ENCODE measurements at places on chromosomes 12 and 14.

DNA sequence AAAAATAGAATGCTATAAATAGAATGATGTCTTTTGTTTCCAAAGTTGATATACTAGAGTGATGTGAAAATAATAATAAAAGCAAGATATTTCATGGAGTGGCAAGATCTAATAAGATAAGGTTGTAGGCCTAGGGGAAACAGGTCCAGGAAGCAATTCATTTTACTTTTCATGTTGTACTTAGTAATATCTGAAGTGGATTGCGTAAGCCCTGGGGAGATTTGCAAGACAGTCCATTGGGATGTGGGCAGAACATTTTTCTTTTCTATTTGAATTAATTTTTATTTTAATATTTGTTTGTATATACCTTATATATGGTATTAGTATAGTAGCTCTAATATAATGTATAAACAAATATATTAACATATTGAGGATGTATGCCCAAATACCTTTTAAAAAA lies 7.5 kb downstream of the NUBPL start:
- DNase-seq = no peak

- no peak for DNase-seq
These were observed 386 bp downstream of the HDAC7 start for GRCh38 chr12:47819138-47819895.

GRCh38 chr12:98745578-98746391 lies 100.7 kb downstream of the APAF1 start:
- no peak for DNase-seq

- no peak for DNase-seq
These were observed 215.9 kb downstream of the CHST11 start for GRCh38 chr12:104672501-104673265.

GRCh38 chr14:23439107-23439835 lies 3.8 kb upstream of the MYH7 start:
- no peak for DNase-seq

DNA sequence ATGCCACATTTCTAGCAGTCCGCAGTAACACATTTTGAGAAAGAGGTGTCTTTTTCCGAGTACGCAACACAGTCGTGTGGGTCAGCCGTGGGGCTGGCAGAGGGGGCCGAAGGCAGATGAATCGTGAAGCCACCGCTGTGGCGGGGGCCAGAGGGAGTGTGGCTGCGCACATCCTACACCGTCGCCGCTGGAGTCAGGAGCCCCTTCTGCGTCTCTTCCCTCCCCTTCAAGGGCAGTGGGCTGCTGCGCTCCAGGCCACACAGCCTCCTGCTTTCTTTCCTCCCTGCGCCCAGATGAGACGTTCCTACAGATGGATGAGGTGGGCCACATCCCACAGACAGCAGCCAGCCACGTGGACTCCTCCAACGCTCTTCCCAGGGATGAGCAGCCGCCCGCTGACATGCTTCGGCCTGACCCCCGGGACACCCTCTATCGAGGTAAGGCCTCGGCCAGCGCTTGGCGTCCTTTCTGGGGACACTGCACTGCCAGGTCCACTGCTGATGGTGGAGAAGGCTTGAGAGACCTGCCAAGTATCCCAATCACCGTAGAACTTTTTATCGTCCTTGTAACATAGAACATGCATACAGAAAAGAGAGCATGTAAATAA lies 89.8 kb downstream of the B4GALNT3 start:
- no peak for DNase-seq

DNA sequence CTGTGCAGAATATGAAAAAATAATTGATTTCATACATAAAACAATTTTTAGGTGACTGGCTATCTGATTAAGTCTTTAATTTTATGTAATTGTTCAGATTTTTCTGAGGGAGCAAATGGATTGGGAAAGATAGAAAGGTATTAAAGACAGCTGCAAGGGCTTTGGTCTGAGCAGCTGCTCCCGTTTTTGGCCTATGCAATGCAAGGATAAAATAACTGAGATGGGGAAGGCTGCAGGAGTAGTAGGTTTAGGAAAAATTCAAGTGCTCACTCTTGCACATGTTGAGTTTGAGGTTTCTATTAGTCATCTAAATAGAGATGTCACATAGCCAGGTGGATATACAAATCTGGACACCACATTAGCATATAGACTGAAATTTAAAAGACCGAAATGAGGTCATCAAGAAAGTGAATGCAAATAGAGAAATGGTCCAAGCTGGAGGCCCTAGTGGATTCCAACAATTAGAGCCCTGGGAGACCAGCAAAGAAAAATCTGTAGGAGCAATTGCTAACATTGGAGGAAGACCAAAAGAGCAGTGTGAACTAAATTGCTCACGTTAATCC lies 144.0 kb downstream of the PPFIA2 start:
- no peak for DNase-seq

- DNase-seq = peak; percentile 5
These were observed 135.8 kb downstream of the INSM2 start for GRCh38 chr14:35669782-35670181.

DNA sequence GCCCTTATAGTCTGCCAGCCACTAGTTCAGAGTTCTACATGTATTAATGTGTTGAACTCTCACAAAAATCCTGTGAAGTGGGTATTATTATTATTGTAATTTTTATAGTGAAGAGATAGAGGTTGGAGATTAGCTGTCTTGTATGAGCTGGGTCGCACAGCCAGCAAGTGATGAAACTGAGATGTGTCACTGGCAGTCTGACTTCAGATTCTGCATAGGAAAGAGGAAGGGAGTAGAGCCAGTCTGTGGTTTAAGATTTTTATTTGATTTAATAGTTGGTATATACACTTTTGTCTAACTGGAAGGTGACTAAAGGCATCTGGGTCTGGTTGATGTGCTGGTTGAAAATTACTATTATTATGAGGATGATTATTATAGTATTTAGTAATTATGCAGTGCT lies 5.8 kb upstream of the FRS2 start:
- DNase-seq = no peak

DNA sequence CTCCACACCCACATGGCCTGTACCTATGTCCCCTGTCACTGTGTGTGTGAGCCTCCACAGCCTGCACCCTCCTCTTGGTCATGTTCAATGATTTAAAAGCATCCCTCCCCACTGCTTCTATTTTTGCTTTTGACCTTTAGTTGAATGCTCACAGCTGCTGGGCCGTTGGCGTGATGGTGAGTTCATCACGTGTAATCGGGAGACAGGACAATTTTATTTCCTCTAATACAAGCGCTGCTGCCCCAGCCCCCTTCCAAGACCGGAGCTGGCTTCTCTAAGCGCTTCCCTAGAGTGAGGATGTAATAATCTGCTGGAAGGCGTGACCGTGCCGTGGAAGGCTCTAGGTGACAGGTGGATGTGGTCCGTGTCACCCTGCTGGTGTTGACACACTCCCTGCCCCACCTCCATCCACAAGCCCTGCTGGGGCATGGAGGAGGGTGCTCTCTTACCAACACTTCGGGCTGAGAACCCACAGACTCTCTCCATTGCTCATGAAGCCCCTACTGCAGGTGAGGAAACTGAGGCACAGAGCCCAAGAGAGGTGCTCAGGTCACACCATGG lies 25.4 kb downstream of the CCDC85C start:
- DNase-seq = no peak

- DNase-seq = no peak
These were observed 102.2 kb downstream of the FBXL14 start for GRCh38 chr12:1491983-1492697.

DNA sequence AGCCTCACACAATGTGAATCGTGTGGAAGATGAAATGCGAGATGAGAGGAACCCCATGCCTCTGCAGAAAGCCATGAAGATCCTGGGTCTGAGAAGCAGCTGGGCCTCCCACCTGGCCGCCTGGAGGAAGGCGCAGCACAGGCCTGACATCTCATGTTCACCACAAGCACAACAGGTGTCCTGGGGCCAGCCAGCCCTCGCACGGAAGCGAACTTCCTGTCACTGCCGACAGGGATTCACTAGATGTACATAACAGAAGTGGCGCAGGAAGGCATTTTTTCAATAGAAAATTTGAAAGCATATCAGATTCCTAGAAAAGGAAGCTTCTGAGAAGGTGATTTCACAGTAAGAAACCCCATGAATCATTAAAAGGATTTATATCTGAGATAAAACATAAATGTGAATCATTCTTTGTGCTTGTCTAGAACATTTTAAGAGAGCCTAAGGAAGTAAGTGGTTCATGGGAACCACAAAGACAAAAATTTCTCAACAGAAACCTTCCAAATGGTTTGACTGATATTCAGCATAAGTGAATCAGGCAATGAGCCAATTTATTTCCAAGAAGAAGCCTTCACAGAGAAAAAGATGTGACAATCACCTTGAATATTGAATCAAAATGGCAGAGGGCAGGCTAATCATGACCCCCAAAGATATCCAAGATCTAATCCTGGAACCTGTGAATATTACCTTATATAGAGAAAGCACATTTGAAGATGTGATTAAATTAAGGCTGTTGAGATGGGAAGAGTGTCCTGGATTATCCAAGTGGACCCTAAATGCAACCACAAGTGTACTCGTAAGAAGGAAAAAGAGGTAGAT lies 311.9 kb downstream of the DUSP6 start:
- peak; percentile 29 for DNase-seq

DNA sequence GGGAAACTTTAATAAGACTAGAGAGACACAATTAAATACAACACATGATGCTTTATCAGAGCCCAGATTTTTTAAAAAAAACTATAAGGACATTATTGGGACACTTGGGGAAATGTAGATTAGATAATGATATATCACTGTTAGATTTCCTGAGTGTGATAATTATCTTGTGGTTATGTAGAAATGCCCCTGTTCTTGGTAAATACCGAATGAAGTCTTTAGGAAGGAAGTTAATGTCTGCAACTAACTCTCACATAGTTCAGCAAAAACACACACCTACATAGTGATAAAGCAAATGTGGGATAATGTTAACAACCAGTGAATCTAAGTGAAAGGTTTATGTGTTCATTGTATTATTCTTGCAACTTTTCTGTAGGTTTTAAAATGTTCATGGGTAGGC lies 14.6 kb upstream of the CACNB3 start:
- no peak for DNase-seq

GRCh38 chr14:55761651-55762050 lies 181.6 kb downstream of the KTN1 start:
- DNase-seq = no peak

DNA sequence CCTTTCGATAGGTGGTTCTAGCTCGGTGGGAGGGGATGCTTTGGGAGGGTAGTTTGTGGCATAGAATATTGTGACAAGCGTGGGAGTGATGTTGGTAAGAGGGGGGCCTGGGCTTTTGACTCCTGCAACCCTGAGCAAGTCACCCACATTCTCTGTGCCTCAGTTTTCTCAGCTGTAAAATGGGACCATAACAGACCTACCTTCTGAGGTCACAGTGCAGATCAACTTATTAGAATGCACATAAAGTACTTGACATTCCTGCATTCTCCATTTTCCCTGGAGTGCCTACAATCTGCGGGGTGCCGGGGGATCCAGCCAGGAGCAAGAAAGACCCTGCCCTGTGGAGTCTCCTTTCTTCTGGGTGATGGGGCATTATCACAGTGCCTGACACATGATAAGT lies 63.2 kb downstream of the SLC24A4 start:
- no peak for DNase-seq

GRCh38 chr12:131229426-131230339 lies 276.0 kb downstream of the ADGRD1 start:
- no peak for DNase-seq

GRCh38 chr12:97159377-97159776 lies 252.3 kb downstream of the NEDD1 start:
- DNase-seq = no peak

DNA sequence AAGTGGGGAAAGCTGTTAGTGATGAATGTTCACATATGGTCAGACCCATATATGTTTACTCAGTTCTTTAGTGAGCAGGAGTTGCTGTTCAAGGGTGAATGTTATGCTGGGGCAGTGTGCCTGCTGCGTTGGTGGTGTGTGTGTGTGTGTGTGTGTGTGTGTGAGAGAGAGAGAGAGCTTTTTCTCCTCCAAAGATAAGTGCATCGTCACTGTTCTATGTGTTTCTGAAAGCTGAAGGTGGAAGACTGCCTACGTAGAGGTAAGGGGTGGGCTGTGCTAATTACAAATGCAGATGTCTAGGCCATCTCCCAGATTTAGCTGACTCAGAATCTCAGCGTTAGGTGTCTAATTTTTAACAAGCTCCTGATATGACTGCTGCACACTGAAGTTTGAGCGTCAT lies 10.5 kb downstream of the GABARAPL1 start:
- DNase-seq = no peak

GRCh38 chr14:103281496-103282231 lies 52.4 kb upstream of the EIF5 start:
- peak; percentile 39 for DNase-seq

- DNase-seq = peak; percentile 78
These were observed 3.4 kb downstream of the PLEKHG3 start for GRCh38 chr14:64707661-64708060.

- DNase-seq = peak; percentile 25
These were observed 1.9 kb upstream of the BAZ2A start for GRCh38 chr12:56631790-56632700.

DNA sequence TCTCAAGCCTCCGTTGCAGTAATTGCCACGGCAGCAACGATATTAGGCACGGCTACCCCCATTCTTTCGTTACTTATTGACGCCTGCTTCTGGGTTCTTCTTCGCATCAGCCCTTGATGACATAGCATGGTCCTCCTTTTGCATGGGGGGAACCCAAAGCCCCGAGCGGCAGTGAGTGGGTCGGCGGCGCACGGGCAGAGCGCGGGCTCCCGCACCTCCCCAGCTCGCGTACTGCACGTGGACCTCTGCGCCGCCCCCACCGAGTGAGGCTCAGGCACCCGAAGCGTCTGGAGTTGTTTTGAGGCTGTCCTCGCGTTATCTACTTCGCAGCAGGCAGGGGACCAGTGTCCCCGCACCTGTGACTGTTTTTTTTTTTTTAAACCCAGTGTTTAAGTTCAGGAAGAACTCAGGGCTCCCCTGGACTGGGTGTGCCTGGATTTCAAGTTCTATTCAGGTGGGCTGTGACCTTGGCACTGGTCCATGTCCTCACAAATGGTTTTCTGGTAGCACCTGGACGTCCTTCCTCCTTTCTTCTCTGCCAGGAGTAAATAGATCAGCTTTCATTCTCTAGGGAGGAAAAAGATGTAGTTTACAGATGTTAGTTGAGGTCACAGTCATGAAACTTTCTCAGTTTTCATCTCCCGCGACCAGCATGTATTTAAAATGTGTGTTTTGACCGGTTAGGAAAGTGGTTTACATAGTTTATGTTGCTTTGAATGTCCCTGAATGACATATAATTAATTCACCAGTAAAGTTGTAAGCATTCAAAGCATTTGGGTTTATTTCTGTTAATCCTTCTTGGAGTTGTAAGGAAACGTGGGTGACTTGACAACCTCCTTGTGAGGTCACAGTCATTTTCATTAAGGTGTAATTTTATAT lies 1.4 kb upstream of the FOXN4 start:
- no peak for DNase-seq

DNA sequence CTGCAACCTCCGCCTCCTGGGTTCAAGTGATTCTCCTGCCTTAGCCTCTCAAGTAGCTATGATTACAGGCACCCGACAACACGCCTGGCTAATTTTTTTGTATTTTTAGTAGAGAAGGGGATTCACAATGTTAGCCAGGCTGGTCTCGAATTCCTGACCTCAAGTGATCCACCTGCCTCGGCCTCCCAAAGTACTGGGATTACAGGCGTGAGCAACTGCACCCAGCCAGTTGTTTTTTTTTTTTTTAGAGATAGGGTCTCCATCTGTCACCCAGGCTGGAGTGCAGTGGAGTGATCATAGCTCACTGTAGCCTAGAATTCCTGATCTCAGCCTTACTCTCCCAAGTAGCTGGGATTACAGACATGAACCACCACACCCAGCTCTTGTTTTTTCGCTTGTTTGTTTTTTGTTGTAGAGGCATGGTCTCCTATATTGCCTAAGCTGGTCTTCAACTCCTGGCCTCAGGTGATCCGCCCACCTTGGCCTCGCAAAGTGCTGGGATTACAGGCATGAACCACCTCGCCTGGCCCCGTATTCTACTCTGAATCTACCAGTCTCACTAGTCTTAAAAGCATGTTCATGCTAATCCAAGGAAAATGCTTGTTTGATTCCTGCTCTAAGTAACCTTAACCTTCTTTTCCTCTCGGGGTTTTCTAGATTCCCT lies 31.7 kb upstream of the STRN3 start:
- DNase-seq = no peak
